ENCODE measurements at places on chromosomes 2 and 18. TPM values are rescaled to one million over a fixed set of nuclear protein-coding genes. Genes with fewer than 3 reads are reported as not detected.

DNA sequence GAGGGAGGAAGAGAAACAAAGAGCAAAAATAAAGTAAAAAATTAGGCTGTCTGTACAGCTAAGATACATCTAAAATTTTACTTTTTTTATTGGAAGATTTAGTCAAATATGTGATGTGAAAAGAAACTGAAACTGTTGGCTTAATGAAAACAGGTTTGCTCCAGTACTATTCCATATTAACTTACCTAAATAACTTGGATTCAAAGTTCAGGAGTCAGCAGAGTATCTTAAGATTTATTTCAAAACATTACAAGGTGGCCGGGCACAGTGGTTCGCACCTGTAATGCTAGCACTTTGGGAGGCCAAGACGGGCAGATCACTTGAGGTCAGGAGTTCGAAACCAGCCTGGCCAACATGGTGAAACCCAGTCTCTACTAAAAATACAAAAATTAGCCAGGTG lies 197.9 kb downstream of the PDE11A start:
- DNase-seq, result no peak
- H3K27me3 ChIP-seq, result peaks cover 8% of the 10 kb centered on the region
- H3K27ac ChIP-seq, result no peak overlapping the region
- H3K36me3 ChIP-seq, result no peaks in the 10 kb centered on the region
- no peak overlapping the region for H3K4me3 ChIP-seq
- H3K4me1 ChIP-seq, result no peaks in the 10 kb centered on the region

HRH4 gene
- total RNA-seq, result 0.26 TPM

GRCh38 chr2:147538088-147538487 lies 306.7 kb upstream of the ACVR2A start:
- H3K27me3 ChIP-seq, result no peaks in the 10 kb centered on the region
- H3K4me1 ChIP-seq, result peaks cover 2% of the 10 kb centered on the region
- no peak for DNase-seq
- no peak overlapping the region for H3K4me3 ChIP-seq
- H3K36me3 ChIP-seq, result no peaks in the 10 kb centered on the region

DHRS9 gene
- 4.1 TPM for total RNA-seq

GRCh38 chr2:123917241-123917640 lies 107.8 kb upstream of the CNTNAP5 start:
- no peaks in the 10 kb centered on the region for H3K4me1 ChIP-seq
- DNase-seq, result no peak
- H3K4me3 ChIP-seq, result no peak overlapping the region

- peaks cover 46% of the 10 kb centered on the region for H3K36me3 ChIP-seq
- H3K4me1 ChIP-seq, result peaks cover 50% of the 10 kb centered on the region
- DNase-seq, result peak; percentile 81
- H3K27me3 ChIP-seq, result no peaks in the 10 kb centered on the region
These were observed 1.7 kb downstream of the CXCR4 start for GRCh38 chr2:136116151-136116812.

REG1B gene
- not detected for total RNA-seq

BMPR2 gene
- 7.6 TPM for total RNA-seq

DNA sequence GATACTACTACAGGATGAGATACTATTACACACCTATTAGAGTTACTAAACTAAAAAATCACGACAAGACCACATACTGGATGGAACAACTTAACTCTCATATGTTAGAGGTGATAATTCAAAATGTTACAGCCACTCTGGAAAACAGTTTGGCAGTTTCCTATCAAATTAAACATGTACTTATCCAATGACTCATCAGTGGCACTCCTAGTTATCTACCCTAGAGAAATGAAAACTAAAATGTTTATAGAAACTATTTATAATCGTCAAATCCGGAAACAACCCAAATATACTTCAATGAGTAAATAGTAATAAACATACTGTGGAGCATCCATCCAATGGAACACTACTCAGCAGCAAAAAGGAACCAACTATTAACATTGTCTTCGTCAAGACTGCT lies 137.0 kb upstream of the RBBP8 start:
- H3K27me3 ChIP-seq, result peaks cover 7% of the 10 kb centered on the region
- no peak for DNase-seq
- no peaks in the 10 kb centered on the region for H3K36me3 ChIP-seq
- H3K4me3 ChIP-seq, result no peak overlapping the region

DLGAP1 gene
- total RNA-seq, result 0.14 TPM

All from activated CD4-positive, alpha-beta T cell treated with anti-CD3 and anti-CD28 coated beads for 36 hours (primary cell).